ENCODE measurements at places on chromosomes 6 and 20. TPM values are rescaled to one million over a fixed set of nuclear protein-coding genes. Genes with fewer than 3 reads are reported as not detected.

GRCh38 chr20:39825950-39826349 is 863.1 kb downstream of the MAFB start:
- peak; percentile 80 for DNase-seq

DNA sequence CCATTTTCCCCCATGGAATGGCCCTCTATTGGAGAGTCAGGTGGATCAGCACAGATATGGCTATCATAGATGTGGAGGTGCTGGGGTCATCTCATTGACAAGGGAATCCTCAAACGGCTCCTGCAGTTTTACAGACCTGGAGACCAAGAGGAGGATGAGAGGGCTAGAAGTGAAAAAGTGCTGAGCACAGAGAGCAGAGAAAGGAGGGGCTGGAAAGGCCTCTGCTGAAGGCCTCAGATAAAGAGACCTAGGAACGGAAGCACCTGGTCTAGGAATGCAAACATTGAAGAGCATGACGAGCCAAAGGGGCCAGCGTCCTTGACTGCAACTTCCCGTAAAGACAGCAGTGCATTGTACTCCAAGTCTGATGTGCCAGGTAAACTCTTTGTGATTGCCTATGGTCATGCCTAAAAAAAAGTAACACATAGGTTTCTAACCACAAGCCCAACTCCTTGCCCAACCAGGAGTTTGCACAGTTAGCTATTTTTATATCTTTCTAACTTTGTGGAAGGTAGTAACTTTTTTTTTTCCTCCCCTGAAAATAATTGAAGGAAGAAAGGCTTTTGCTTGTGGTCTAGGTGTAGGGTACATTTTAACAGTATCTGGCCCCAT is 15.2 kb downstream of the RSPH4A start:
- DNase-seq = no peak

GRCh38 chr6:6006428-6007365 is at the start of gene NRN1:
NRN1 (minus strand) TSS chr6:6006925; CDS start chr6:6006749, 176 bp downstream.
- no peak for DNase-seq

GRCh38 chr6:169775321-169775720 is 23.9 kb downstream of the ERMARD start:
- no peak for DNase-seq

DNA sequence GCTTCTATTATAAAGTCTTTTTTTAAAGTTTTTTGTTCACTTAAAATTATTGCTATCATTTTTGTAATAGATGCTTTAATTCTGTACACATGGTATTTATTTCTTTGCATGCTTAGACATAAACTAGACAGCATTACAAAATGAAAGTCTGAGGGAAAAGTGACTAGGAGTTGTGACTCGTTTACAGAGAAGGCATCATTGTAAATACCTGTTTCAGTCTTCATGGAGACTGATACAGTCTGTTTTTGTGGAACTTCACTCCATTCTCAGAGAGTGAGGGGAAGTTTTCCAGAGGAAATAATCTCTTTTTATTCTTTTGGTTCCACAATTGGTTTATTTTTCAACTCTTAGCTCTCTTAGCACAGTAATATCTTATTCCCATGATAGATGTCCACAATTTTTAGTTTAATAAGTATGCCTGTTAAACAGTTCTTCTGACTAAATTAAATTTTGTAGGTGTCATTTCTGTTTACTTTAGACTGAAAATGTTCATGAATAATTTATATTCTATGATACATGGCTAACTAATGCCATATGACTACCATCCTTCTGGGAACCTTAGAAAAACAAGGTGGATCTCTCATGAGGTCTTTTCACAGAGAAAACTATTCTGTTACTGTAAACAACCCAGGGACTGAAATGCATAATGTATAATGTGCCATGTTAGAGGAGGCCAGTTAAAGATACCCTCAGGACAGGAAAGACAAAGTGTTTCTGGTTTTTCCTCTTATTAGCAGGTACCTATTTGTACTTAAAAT is 69.2 kb downstream of the MYO6 start:
- DNase-seq = no peak

- no peak for DNase-seq
These were observed 199.2 kb upstream of the SUPT3H start for GRCh38 chr6:45576648-45577624.

DNA sequence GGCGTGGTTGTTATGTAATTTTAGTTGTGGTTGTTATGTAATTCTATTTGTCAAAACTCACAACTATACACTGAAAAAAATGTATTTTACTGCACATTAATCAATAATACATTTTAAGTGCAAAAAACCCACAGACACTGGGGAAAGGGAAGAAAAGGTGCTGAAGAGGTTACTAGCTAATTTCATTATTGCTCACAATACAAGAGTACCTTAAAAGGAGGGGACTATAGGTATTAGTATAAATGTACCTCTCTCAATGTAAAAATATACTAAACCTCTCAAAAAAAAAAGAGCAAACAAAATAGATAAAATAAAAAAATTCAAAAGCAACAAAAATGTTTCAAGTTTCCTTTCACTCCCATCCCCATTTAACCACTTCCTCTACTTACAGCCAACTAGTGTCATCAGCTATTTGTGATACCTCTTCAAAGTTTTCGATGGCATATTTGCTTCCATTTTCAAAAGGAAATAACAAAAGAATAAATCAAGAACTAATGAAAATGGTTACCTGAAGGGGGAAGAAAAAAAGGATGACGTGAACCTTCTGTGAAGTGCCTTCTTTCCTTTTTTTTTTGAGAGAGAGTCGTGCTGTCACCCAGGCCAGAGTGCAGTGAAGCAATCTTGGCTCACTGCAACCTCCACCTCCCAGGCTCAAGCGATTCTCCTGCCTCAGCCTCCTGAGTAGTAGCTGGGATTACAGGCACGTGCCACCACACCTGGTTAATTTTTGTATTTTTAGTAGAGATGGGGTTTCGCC is 30.2 kb downstream of the RANBP9 start:
- no peak for DNase-seq

GRCh38 chr20:46214824-46215488 is 93.3 kb downstream of the CDH22 start:
- no peak for DNase-seq

GRCh38 chr6:167781066-167781767 is 45.5 kb upstream of the AFDN start:
- DNase-seq = no peak

FOXQ1 gene
- 2.0 TPM for total RNA-seq

POM121L2 gene
- total RNA-seq = not detected

NDRG3 gene
- 37.8 TPM for total RNA-seq

SOBP gene
- total RNA-seq = 6.3 TPM

LMBRD1 gene
- 27.2 TPM for total RNA-seq

All from fibroblast of lung (primary cell).